Activated naive CD4-positive, alpha-beta T cell treated with Interleukin-2 at 50 U/mL for 16 hours (primary cell): ENCODE measurements at places on chromosomes 3 and 15.

DNA sequence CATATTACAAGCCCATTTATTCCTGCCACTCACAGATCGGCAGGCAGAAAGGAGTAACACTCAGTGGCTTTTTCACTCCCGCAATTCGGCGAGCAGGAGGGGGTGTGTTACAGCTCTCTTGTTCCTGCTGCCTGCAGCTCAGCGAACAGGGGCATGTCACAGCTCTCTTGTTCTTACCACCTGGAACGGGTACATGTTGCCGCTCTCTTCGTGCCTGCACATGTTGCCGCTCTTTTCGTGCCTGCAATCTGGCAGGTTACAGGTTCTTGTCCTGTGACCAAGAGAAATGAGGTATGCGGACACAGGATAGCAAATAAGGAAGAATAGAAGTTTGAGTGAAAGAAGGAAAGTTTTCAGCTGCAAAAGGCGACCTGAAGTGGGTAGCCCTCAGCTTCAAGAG, 761.4 kb downstream of the NAALADL2 start:
- DNase-seq = no peak

DNA sequence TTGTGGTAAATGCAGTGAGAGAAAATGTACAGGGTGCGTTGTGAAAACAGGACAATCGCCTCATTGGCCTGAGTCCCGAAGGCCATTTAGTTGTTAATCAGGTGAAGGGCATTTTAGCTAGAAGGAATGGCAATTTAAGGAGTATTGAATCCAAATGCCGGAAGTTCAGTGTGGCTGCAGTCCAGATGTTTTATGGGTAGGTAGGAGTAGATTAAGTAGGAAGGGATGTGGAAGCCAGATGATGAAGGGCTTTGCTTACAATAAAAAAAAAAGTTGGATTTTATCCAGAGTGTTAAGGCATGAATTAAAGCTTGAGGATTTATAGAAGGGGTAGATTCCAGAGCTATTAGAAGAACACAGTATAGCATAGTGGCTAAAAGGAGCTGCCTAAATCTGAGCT, 572.7 kb downstream of the NLGN1 start:
- DNase-seq = no peak

GRCh38 chr3:186152889-186153292, 44.0 kb upstream of the ETV5 start:
- DNase-seq = no peak

GRCh38 chr3:145900056-145900829, 260.7 kb downstream of the PLOD2 start:
- no peak for DNase-seq

DNA sequence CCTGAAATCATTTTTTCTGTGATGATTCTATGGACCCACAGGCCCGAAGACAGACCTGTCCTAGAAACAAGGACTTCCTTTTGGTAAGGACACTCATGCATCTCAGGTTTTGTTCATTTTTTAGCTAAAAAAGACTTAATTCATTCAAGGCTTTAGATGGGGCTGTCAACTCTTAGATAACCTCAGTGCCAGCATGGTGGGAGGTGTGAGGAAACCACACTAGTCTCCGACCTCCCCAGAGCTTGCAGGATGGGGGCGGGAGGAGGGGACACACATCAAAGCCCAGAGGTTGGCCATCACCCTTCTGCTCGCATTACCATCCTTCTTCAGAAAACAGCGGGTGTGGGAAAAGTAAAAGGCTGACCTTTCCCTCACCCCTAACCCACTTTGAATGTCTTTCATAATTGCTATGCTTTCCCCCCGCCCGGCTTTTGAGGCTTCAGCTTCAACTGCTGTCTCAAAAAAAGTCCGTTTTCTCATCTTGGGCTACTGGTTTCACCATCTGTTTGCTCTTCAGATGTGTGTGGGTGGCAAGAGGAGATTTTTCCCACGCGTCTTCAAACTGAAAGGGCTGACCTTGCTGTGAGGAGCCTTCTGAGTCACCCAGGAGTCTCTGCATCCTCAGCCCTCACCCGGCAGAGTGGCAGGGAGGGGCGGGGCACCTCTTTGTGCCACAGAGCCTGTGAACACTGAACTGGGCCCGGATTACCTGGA, 27.6 kb upstream of the CXCR6 start:
- DNase-seq = peak; percentile 86
